ENCODE measurements at places on chromosomes 5 and 9.
A peak's percentile ranks its signal among the peaks of the same experiment; 100 is the strongest.

- DNase-seq, result no peak
These were observed 49.7 kb downstream of the SEMA6A start for GRCh38 chr5:116524966-116525365.

DNA sequence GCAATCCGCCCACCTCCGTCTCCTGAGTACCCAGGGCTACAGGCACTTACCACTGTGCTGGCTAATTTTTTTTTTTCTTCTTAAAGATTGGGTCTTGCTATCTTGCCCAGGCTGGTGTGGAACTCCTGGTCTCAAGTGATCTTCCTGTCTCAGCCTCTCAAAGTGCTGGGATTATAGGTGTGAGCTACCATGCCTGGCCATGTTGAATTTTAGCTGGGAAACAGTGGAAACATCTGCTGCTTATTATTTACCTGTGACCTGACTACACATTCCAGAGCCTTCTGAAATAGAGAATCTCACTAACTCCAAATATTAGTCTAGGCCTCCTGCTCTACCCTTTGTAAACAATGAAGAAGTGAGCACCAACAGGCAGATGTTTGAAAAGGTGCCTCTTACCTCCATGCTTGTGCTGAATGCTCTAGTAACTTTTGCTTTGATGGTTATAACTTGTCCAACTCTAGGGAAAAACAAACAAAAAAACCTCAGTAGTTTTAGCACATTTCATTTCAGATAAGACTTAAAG, 22.5 kb downstream of the ACOT12 start:
- DNase-seq, result no peak

DNA sequence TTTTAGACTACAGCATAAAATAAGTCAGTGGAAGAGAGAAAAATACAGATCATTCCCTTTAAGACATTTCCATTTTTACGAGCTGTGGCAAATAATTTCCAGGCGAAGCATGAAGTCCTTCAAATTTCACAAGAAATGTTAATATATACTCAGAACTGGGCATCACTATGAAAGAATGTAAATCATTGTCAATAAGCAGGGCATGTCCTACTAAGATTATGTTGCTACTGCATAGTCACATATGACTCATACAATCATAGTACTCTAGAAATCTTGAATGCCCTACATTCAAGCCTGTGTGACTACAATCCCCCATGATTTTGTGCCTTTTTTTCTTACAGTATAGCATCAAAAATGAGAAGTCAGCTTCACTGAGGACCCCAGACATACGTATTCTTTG, 485.2 kb upstream of the FTMT start:
- no peak for DNase-seq

DNA sequence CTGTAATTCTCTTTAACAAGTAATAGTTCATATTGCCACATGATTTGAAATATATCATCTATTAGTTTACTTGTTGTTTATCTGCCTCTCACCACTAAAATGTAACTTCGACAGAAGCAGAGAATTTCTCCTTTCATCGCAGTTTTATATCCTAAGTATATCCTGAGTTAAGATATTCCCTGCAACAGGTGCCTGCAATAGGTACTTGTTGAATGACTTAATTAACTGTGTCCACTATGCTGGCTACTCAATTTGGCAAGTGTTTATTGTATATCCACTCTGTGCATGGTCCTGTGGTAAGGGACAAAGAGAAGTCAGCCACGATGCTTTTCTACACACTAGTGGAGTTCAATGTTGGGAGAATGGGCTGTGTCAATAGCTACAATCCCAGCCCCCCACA, 108.5 kb downstream of the PSAT1 start:
- no peak for DNase-seq

DNA sequence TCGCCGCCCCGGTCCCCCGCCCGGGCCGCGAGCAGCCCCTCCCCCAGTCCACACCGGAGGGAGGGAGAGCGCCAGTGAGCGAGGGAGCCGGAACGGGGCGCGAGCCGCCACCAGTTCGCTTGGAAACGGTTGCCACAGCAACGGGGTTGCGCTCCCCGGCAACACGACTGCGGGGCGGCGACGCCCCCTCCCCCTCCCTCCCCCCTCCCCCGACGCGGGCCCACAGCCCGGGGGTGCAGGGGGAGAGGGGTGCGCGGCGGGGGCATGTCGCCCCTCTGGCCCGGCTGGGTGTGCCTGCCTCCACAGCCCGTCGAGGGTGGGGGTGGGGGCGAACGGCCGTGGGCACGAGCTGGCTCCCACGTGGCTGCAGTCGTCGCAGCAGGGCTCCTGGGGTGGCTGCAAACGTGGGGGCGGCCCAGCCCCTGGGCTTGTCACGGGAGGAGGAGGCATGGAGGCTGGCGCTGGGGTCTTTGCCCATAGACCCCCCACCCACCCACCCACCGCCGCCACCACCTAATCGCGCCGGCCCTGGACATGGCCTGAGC, 524 bp downstream of the PRR7 start:
- DNase-seq, result no peak

GRCh38 chr5:35162848-35163709, 67.2 kb downstream of the PRLR start:
- DNase-seq, result no peak

DNA sequence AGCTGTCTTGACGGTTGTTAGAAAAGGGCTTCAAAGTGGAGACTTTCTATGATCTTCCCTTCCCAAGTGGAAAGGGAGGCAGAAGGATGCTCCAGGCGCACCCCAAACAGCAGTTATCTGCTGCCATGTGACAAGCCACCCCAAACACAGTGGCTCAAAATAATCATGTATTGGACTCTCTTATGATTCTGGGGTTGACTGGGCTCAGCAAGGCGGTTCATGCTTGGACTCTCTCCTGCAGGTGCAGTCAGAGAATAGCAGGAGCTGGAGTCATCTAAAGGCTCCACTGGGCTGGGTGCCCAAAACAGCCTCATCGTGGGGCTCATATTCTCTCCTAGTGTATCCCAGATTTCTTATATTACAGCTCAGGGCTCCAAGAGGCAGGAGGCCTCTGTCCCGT, 177.6 kb upstream of the IER5L start:
- no peak for DNase-seq

GRCh38 chr5:38835887-38836286, 9.9 kb upstream of the OSMR start:
- no peak for DNase-seq

DNA sequence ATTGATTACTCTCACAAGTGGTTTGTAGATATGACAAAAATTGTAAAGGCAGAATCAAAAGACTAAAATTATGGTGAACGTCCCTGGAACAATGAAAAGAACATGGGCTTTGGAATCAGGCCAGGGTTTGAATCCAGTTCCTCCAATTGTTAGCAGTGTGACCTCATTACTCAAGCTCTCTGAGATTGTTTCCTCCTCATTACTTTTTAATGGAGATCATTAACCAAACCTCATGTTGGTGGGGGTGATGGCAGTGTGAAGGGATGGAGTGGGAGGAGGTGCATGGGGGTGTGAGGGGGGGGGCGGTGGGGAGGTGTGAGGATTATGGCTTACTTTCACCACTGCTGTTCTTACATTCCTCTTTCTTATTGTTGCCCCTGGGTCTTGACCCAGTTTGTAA, 44.1 kb upstream of the FOXE1 start:
- no peak for DNase-seq

DNA sequence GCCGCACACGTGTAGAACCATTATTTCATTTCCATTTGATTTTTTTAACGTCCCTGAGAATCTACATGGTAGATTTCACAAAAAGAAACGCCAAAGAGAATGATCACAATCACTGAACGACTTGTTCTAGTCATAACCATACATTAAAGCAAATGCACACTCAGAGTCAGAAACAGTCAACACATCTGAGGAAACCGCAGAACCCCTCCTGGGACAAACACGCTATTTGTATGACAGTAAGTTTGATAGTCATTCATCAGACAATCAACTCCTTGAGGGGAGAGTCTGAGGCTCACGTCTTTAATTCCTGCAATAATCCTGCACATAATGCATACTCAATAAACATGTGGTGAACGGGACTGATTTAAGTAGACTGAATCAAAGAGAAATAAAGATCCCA, 129.2 kb downstream of the MED27 start:
- no peak for DNase-seq

DNA sequence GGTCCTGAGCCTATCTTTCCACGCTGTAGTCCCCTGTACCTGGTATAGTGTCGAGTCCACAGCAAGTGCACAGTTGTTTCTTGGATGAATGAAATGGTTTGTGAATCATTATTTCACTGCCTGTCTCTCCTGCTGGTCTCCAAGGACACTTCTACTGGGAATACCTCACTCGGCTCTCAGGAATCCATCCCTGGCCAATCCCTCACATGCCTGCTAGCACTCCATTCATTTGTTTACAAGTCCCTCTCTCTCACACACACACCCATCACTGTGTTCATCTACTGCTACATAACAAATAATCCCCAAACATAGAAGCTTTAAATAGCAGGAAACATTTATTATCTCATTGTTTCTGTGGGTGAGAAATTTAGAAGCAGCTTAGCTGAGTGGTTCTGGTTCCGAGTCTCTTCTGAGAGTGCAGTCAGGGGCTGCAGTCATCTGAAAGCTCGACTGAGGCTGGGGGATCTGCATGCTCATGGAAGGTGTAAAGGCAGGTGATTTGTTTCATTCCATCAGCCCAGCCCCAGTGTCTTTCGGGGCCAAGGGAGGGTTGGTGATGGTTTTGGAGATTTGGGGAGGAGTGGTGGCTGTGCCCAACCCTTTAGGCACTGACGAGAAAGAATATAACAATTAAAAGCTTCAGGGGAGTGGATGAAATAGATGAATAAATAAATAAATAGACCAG, 132.7 kb upstream of the IER5L start:
- no peak for DNase-seq

DNA sequence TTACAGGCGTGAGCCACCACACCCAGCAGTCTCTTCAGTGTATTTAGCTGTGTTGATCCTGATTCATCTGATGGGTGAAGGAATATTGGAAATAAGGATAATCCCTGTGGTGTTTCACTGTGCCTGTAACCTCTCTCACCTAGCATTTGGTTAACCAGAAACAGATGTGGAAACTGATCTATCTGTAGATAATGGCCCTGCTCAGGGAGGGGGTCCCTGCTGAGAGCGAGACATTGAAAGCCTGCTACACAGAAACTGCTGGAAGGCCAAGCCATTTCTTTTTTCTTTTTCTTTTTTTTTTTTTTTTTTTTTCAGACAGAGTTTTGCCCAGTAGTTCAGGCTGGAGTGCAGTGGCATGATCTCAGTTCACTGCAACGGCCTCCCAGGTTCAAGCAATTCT, 28.4 kb downstream of the QRFP start:
- DNase-seq, result no peak

- peak; percentile 52 for DNase-seq
These were observed 88.2 kb downstream of the PTPN3 start for GRCh38 chr9:109409773-109410397.

GRCh38 chr9:125444166-125444565, 182.5 kb downstream of the GAPVD1 start:
- DNase-seq, result no peak

- peak; percentile 98 for DNase-seq
These were observed 57.3 kb downstream of the GADD45G start for GRCh38 chr9:89661956-89662717.
